Left ventricle myocardium inferior (tissue), 1 donor: ENCODE measurements at places on chromosomes 16 and 17. TPM values are rescaled to one million over a fixed set of nuclear protein-coding genes. Genes with fewer than 3 reads are reported as not detected.

The TBC1D3 gene
- not detected for total RNA-seq

The TMEM98 gene
- 10.1 TPM for total RNA-seq

The C17orf107 gene
- 0.80 TPM for total RNA-seq

The ARSG gene
- 3.7 TPM for total RNA-seq

The C17orf113 gene
- 0.63 TPM for total RNA-seq

The HBA2 gene
- 59.1 TPM for total RNA-seq

The CD300E gene
- 0.30 TPM for total RNA-seq

The HASPIN gene
- total RNA-seq = 0.33 TPM

The SHPK gene
- total RNA-seq = 4.0 TPM

The NECAB2 gene
- total RNA-seq = 0.69 TPM

- no peak for DNase-seq
Measured at GRCh38 chr17:1967213-1967612, 57.9 kb downstream of the RTN4RL1 start.

- no peak for DNase-seq
Measured at GRCh38 chr17:63966646-63967264, 6.0 kb downstream of the SCN4A start.

DNA sequence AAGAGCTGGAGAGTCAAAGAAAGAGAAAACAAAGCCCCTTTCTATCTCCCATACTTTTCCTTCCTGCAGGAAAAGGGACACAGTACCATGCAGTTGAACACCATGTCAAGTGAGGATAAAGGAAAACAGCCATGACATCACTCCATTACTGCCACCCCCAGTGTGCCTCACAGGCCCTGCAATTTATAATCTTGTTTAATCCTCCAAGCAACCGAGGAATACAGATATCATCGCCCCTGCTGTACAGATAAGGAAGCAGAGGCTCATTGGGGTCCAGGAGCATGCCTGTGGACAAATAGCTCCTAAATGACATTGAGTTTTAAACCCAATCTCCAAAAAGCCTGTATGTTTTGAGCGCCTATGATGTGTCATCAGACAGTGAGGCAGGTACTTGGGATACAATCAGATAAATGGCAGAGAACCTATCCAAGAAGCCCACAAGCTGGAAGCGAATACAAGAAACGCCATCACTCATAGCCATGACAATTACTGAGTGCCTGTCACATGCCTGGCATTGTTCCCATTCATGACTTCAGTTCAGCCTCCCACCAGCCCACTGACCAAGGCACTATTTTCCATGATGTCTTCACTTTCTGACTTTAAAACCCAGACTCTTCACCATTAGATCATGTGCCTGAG lies 45.5 kb downstream of the CPPED1 start:
- DNase-seq = no peak

- no peak for DNase-seq
Measured at GRCh38 chr17:63395075-63395805, 50.9 kb downstream of the CYB561 start.

GRCh38 chr16:10983159-10983558 lies 38.8 kb downstream of the CLEC16A start:
- no peak for DNase-seq

GRCh38 chr17:16938031-16938430 lies 33.9 kb downstream of the TNFRSF13B start:
- DNase-seq = no peak

DNA sequence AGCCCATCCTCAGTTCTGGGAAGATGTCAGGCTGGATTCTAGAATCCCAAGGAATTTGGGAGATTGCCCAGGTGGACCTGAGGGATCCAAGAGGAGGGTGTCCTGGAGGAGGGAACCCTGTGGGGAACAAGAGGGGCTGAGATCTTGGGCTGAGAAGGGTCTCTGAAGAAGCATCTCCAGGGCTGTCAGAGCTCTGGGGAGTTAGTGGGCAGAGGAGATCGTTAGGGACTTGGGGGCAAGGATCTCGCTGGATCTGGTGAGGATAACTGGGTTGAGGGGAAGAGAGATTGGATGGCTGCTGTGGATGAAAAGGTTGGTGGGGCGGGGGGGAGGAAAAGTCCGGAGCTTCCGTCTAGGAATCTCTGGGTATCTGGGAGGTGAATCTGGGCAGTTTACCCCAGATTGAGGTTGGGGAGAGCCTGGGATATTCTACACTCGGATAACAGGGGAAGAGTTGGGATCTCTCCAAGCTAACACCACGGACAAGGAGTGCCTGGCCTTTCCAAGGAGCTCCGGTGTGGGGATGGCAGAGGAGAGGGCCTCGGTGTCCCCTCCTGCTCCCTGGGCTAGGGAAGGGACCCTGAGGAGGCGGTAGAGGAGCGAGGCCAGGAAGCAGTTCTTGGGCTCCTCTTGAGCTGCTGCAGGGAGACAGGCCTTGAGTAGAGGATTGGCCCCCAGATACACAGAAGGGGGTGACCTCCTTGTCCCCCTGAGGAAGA lies 1.7 kb downstream of the FBXL19 start:
- no peak for DNase-seq

DNA sequence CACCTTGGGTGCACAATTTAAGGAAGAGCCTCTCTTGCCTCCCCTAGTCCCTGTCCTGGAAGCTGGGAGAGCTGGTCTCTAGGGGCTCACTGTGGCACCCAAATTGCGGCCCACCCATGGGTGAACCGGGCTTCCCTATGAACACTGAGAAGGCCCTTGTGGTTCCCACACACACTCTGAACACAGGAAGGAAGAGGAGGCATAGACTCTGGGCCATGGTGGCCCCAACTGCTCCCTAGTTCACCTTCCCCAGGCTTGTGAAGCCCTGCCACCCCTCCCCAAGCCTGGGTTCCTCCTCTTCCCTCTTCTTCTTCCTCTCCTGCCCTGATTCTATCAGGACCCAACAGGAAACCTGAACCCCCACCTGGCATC lies 10.5 kb downstream of the SREBF1 start:
- no peak for DNase-seq

DNA sequence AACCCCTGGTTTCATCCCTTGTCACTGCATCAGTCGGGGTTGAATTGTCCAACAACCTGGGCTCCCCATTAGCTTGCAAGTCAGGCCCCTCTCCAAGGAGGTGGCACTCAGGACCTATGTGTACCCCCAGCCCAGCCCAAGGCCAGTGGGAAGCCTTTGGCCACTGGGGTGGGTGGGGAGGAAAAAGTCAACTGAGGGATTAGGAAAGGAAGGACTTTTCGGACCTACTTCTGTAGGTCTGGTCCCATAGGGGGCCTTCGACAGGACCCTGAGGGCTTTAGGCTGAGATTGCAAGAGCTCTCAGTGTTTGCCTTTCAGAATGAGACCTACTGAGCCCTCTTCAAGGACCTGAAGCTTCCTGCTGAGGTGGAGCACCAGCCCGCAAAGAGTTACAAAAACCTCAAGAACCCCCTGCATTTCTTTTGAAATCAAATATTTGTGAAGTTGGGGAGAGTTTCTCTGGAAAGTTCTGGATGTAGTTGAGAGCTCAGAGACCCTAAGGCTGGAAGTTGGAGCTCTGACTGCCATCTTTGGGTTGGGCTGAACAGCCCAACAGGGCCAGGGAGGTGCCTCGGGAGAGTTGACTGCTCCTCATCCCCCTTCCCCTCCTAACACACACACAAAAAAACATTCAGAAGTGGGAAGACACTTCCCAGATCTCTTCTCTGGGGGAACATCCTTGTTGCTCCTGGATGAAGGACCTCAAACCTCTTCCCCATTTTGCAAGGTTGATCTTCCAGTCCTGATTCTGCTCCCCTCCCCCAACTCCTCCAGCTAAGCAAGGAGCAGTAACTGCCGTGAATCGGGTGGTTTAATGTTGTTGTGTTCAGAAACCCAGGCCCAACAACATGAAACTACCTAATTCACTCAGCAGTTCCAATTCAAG lies 5.8 kb upstream of the HOXB9 start:
- no peak for DNase-seq

DNA sequence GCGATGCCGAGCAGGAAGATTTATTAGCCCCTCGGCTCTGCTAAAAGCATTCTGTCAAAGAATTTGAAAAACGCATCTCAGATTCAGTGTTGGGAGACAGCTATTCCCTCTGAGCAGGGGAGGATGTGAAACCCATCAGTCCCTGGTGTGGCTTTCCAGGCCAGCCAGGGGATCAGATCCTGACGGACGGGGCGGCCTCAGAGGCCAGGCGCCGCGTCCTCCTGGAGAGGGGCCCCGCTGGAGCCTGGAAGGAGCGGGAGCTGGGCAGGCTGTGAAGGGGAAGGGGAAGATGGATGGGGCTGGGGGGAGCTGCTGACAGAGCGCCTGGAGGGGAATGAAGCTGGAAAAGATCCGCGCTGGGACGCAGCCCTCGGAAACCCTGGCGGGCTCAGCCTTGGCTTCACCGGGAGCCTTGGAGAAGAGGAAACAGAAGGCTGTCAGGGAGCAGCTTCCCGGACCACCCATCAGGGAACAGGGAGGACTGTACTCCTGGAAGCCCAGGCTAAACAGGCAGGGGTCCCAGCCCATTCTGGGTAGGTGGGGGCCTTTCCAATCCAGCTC lies 358.0 kb downstream of the C16orf95 start:
- DNase-seq = no peak

DNA sequence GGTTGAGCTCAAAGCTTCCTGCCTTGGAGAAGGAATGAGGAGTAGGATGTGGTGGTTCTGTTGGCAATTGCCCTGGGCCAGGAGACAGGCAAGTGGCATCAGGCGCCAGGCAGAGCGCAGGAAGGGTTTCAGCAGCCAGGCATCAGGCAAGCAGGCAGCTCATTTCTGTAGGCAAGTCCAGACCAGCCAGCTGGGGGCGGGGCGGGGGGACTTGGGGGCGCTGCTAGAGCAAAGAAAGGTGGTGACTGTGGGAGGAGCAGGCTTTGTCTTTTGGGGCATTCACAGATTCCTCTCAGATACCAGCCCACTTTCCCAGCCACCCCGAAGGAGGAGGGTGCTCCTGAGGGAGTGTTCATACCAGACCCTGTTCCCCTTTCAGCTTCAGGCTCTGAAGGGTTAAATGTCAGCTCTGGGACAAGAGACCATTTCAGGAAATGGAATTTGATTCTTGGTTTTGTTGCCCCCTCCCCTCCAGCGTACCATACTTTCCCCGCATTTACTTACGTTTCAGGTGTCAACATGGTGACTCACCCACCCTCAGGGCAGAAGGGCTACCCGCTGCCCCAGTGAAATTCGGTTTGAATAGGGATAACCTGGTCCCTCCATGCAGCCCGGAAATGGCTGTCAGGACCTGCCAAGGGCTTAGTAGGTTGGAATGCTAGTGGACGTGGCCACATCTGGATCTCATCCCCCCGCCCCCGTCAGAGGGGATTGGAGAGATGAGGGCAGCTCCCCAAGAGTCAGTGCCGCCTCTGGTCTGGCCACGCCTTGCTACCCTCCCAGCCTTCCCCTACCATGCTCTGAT lies 13.2 kb downstream of the NGFR start:
- DNase-seq = no peak

DNA sequence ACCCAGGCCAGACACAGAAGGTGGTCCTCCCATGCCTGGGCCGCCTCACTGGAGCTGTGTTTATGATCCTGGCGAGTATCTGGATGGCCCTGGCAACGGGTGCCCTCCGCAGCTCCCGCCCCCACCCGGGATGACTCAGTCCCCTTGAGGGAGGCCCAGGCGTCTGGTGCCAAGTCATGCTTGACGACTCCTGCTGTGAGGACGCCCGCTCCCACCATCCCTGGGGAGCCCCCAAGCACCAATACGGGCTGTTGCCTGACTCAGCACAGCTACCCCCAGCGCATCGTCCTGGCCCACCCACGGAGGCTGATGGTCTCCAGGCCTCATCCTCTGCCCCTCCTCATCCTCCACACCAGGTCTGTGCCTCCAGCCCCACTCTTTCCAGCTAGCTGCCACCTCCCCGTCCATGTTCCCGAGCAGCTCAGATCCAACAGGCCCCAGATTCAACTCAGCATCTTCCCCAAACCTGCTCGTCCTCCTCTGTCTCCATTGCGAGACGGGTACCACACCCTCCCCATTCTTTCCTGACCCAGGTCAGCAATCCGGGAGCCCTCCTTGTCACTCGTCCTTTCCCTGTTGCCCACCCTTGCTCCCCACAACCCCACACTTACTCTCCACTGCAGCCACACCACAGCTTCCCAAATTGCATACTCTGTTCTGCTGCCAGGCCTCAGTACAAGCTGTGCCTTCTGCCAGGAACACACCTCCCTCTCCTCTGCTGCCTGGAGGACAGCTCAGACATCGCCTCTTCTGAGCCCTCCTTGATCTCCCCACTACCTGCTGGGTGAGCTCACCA lies 2.6 kb downstream of the CAMKK1 start:
- peak; percentile 48 for DNase-seq

DNA sequence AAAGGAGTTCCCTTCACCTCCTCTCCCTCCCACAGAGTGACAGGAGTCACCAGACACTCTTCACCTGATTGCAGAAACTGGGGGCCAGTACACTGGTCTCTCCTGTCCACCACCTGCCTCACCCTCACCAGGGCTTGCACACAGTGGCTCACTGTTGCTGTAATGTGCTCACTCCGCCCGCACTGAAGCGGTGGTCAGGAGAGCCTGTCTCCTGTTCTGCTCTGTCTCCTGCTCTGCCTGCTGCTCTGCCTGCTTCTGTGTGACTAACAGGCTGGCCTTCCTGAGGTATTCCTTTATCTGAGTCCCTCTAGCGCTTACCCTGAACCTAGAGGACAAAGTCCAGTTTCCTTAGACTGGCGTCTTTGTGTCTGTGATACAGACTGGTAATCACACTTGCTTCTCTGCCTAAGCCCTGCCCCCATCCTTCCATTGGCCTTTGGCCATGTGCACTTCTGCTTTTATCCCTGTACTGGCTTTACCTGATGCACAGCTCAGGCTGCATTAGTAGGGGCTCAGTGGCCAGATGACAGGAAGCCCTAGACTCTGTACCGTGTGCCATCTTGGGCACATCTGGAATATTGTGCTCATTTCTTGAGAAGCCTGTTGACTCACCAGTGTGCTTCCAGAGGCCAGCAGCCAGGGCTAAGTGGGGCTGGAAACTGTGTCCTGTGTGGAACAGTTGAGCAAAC lies 13.3 kb downstream of the PROCA1 start:
- no peak for DNase-seq

GRCh38 chr17:56777859-56778258 lies 55.9 kb downstream of the C17orf67 start:
- DNase-seq = no peak

DNA sequence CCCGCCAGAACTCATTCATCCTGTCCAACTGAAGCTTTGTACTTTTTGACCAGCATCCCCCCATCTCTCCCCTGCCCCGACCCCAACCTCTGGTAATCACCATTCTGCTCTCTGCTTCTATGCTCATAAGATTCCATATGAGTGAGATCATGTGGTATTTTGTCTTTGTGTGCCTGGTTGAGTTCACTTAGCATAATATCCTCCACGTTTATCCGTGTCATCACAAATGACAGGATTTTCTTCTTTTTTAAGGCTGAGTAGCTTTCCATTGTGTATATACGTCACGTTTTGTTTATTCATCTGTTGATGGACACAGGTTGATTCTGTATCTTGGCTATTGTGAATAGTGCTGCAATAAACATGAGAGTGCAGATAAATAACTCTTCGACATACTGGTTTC lies 278.9 kb downstream of the SNX29 start:
- no peak for DNase-seq

GRCh38 chr16:57688987-57689761 lies 5.4 kb upstream of the DRC7 start:
- DNase-seq = no peak

DNA sequence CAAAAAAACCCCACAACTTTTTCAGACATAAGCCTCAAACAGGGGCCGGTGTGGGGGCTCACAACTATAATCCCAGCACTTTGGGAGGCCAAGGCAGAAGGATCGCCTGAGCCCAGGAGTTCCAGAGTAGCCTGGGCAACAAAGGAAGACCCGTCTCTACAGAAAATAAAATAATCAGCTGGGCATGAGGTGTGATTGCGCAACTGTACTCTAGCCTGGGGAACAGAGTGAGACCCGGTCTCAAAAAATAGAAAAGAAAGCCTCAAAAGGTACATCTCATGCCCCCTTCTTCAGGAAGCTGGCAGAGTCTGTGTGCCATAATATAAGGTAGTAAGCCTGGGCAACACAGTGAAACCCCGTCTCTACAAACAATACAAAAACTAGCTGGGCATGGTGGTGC lies 3.2 kb downstream of the ZSWIM7 start:
- DNase-seq = no peak
